NCI-H1092 treated with DMSO at 0.1 percent for 48 hours (cell line): ENCODE measurements at places on chromosomes 11 and 22.

DNA sequence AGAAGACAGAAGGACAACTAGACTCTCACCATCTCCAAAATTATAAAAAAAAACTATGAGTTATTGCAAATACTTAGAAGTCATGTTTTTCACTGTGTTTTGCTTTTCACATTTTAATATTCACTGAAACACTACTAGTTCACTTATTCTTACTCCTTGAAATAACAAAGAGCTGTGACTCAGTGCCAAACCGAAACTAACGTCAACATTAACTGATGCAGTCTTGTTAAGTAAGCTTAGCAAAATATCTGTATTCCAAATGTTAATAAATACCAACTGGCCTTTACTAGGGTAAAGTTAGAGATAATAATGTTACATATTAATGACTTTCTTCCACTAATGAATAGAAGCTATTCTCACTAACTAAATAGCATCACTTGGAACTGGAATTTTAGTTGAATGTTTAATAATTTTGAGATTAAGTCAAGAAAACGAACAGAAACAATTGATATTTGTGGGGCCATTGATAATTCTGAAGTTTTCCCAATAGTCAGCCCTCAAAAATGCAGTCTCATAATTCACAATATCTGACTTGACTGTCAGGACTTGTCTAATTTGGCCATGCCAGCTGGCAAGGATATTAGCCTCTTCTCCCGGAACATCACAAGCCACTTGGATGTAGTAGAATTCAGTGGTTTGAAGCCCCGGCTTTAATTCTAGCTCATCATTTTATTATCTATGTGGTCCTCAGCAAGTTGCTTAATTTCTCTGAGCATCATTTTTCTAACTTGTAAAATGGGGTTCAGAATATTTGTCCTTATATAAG is 230.1 kb upstream of the DDI1 start:
- no peak for DNase-seq

- no peak for DNase-seq
These were observed 66.9 kb upstream of the TENM4 start for GRCh38 chr11:79507706-79508105.

DNA sequence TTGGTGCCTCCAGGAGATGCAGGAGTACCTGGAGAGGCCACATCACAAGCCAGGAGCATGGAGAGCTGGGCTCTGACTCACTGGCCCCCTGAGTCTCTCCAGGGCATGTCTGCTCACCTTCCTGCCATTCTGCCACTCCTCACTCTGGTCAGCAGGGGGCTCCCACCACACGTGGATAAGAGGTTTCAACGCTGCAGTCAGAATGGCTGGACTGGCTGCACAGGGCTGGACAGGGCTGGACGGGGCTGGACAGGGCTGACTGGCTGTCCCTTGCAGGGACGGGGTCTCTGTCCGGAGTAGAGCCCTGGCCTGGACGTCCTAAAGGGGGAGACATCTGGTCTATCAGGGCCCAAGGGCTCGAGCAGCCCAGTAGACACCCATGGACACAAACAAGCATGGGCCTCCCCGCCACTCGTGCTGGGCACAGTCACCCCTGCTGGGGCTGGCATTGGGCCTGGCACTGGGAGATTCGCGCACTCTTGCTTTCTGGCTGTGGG is 34.6 kb downstream of the CYTH4 start:
- DNase-seq: peak; percentile 68

- no peak for DNase-seq
These were observed 33.5 kb upstream of the RTL6 start for GRCh38 chr22:44531487-44531886.

- no peak for DNase-seq
These were observed 6.6 kb downstream of the PITPNM1 start for GRCh38 chr11:67498544-67498972.

- no peak for DNase-seq
These were observed 178.2 kb upstream of the CCDC90B start for GRCh38 chr11:83464160-83464944.

- peak; percentile 66 for DNase-seq
These were observed 6.7 kb upstream of the GDPD5 start for GRCh38 chr11:75532200-75533048.

- no peak for DNase-seq
These were observed 154.0 kb upstream of the TENM4 start for GRCh38 chr11:79594834-79595233.

DNA sequence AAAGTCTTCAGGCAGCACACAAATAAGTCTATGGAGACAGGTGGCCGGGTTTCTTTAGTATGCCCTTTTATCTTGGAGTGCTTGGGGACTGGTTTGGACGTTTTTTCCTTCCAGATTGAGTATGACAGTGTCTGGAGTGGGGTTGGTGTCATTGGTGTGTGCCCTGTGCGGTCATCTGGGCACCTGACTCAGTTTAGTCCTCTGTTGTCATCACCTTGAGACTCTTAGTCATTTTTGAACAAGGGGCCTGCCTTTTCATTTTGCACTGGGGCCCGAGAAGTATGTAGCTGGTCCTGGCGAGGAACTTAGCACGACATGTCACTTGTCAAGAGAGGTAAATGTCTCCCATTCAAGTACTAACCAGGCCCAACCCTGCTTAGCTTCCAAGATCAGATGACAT is 27.2 kb upstream of the MYO18B start:
- DNase-seq: no peak

DNA sequence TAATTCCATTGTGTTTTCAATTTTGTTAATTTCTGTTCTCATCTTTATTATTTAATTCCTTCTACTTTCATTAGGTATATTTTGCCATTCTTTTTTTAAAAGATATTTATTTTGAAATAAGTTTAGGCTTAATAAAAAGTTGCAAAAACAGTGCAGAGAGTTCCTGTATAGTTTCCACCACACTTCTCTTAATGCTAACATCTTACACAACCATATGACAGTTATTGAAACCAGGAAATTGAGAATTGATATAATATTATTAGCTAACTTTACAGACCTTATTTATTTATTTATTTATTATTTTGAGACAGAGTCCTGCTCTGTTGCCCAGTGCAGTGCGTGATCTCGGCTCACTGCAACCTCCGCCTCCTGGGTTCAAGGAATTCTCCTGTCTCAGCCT is 13.8 kb upstream of the SPDYC start:
- DNase-seq: no peak

DNA sequence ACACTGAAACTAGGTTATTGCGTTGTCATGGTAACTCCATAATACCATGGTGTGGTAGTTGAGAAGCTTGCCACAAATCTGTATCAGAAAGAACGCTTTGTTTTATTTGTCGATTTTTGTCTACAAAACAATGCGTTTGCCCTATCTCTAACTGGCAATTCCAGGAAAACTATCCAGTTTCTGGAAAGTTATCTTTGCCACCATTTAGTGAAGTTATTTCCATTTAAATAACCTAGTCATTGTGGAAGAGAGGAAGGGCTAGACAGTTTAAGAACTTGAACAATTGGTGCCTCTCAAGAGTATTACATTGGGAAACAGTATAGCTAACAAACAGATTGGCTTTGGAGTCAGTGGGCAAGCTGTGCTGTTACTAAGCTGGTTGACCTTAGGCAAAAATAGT is 7.9 kb downstream of the HSD17B12 start:
- DNase-seq: no peak

GRCh38 chr11:74123008-74123448 is 47.8 kb downstream of the C2CD3 start:
- DNase-seq: no peak

DNA sequence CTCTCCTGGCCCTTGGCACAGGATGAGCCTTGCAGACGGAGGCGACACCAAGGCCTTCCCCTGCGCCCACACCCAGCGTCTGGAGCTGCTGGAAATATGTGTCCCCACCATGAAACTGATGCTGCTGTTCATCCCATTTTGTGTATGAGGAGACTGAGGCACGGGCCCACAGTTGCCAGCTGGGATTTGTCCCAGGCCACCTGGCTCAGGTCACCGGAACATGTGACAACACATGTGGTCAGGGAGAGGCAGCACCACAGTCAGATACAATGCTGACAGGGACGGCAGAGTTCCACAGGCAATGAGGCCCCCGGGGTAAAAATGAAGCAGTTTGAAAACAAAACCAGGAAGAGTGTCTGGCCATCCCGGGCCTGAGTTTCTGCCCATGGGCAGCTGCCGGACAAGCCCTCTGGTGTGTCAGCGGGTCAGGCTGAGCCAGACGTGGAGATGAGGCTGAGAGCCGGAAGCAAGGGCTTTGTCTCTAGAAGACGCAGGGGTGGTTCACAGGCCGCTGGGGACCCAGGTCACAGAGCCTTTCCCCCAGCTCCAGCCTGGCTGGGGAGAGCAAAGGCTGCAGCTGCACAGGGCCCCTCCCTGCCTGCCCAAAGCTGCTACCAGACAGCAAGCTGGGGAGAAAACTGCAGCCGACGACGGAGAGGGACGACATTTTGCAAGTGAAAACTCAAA is 80.7 kb downstream of the CDKN1C start:
- no peak for DNase-seq

DNA sequence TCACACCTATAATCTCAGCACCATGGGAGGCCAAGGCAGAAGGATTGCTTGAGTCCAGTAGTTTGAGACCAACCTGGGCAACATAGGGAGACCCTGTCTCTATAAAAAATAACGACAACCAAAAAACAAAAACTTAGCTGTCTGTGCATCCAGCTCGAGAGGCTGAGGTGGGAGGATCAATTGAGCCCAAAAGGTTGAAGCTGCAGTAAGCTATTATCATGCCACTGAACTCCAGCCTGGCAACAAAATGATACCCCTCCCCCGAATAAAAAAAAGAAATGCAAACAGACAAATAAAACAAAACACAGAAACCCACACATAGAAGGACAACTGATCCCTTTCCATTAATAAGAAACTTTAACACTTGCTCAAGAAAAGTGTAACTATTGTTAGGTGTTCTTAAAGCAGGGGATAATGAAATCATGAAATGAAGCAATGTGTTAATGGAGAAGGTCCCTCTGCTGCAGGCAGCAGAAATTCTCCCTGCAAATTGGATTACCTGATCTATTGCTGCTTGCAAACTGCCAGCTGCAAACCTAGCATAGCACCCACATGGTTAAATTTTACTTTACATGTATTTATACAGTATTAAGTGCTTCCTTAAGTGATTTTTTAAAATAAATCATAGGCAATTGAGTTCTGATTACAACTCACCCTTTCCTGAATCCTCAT is 226.3 kb downstream of the SBF2 start:
- DNase-seq: no peak

GRCh38 chr11:47467357-47467756 is 18.4 kb upstream of the RAPSN start:
- peak; percentile 95 for DNase-seq

GRCh38 chr22:25845985-25846745 is 104.2 kb downstream of the MYO18B start:
- no peak for DNase-seq

- DNase-seq: no peak
These were observed 372.7 kb upstream of the TENM4 start for GRCh38 chr11:79813551-79813950.

DNA sequence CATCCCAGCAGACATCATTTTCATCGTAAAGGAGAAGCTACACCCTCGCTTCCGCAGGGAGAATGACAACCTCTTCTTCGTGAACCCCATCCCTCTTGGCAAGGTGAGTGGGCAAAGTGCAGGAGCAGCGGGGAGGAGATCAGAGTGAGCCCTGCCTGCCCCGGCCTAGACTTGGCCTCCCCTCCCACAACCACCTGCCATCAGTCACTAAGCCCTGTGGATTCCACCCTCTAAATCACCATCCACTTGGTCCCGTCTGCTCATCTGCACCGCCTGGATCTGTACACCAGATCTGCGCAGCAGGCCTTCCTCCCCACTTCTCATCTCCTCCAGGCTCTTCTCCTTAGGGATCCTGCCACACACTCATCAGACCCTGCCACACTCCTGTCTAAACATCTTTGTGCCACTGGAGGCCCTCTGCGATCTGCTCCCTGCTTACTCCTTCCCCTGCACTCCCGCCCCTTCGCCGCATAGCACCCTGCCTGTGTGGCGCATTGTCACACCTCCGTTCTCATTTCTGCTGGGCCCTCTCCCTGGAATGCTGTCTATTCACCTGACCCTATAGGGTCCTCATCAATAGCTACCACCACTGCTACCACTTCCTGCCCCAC is 14.2 kb downstream of the UCP2 start:
- DNase-seq: no peak

GRCh38 chr22:41352058-41352457 is 29.7 kb upstream of the TEF start:
- DNase-seq: no peak

DNA sequence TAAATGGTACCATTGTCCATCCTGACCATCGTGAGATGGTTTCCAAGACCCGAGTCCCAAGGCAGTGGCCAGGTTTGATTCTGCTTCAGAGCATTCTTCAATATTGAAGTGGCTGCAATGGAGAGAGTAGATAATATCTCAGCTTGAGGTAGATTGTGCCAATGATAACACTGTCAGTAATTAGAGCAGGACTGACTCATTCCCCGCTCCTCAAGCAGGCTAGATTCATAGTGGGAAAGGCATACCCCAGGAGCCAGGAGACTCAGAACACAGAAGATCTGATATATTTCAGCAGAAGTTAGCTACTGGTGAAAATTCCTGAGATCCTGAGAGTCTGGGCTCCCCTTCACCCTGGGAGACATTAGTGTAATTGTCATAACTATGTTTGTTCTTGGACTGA is 55.6 kb upstream of the LARGE1 start:
- DNase-seq: no peak

DNA sequence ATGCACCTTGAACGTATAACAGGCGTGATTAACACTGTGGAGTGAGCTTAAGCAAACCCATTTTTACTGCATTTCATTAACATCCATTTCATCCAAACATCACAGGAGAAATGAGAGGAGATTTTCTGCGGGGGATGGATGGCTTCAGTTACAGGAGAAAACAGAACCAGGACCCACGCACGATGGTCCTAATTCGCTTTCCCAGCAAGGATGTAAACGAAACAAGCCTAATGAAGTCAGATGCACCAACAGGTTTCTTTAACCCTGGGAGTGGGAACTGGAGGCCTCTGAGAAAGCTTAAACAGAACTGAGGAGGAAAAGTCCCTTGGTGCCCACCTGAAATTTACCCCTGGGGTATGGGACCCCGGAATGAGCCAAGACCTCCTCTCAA is 2.7 kb downstream of the CADM1 start:
- no peak for DNase-seq

GRCh38 chr11:79461144-79461543 is 20.3 kb upstream of the TENM4 start:
- peak; percentile 8 for DNase-seq

DNA sequence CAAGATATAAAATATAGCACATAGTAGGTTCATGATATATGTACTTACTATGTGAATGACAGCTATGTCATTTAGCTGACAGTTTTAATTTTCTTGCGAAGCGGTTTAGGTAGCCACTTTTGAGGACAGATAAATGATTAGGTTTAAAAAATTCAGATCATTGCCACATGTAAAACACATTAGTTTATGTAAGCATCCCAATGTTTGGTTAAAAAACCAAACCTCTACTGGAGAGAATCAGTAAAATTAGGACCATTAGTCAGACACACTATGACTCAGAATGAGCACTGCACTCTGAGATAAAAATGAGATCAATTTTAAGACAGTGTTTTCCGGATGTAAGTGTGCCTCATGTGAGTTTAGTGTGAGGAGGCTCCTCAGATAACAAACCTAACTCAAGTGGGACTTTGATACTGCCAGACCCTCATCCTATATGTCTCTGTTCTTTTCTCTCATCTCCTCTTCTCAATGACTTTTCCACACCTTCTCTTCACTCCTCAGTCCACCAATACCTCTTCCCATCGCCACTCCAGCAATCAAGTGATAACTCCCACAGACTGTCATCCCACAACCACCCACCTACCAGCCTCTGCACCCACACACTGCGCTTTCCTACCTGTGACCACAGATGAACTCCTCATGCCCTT is 6.8 kb upstream of the OR2AT4 start:
- no peak for DNase-seq

- no peak for DNase-seq
These were observed 8.9 kb upstream of the GRK3 start for GRCh38 chr22:25555586-25555985.

- DNase-seq: no peak
These were observed 2.5 kb upstream of the PAX6 start for GRCh38 chr11:31813391-31814175.
